ENCODE measurements at places on chromosomes 7 and 10.

- no peak for DNase-seq
These were observed 139.1 kb downstream of the SORCS3 start for GRCh38 chr10:104780165-104780564.

- no peak for DNase-seq
These were observed 71.0 kb downstream of the GNAT3 start for GRCh38 chr7:80440883-80441282.

- DNase-seq, result no peak
These were observed 7.3 kb downstream of the MMP21 start for GRCh38 chr10:125768219-125768855.

GRCh38 chr10:69600761-69601330 lies 27.6 kb upstream of the NEUROG3 start:
- no peak for DNase-seq

- no peak for DNase-seq
These were observed 69.2 kb upstream of the PPP2R2D start for GRCh38 chr10:131831561-131831960.

GRCh38 chr7:32318300-32319011 lies 171.7 kb downstream of the LSM5 start:
- DNase-seq, result no peak

GRCh38 chr7:131827421-131827820 lies 271.0 kb upstream of the PODXL start:
- no peak for DNase-seq

DNA sequence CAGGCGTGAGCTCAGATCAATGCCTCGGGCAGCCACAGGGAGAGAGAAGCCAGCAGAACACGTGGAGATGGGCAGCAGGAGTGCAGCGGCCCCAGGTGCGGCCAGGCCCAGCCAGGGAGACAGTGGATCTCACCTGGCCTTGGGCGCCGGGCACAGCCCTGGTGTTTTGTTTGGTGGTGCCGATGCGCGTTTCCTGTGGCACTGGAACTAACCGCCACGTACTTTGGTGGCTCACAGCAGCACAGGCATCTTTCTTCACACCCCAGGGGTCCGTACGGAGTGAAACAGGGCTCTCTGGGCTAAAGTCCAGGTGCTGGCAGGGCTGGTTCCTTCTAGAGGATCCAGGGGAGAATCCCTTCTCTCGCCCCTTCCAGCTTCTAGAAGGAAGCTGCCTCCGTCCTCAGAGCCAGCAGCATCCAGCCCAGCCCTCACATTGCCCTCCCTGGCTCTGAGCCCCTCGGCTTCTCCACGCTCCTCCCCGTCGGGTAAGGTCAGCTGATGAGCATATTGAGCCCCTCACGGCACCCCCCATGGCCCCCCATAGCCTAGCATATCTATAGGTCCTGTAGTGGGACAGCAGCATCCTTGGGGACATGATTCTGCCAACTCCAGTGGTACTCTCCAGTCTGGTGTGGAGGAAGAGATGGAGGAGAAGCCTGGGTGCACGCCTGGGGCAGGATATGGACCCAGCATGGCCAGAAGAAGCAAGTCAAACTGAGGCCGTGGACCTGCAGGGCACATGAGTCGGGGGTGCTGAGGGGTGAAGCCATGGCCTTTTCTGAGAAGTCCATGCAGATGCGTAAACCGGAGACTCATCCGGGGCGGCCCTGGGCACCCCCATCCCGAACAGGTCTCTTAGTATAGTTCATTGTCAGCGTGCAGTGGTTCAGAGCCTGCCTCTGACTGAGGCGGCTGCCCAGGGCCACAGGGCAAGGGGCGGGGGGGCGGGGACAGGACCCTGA lies 43.4 kb upstream of the PPP2R2D start:
- no peak for DNase-seq

GRCh38 chr7:152502813-152503790 lies 67.3 kb upstream of the KMT2C start:
- DNase-seq, result no peak

- no peak for DNase-seq
These were observed 179.0 kb downstream of the NOC3L start for GRCh38 chr10:94183666-94184264.

DNA sequence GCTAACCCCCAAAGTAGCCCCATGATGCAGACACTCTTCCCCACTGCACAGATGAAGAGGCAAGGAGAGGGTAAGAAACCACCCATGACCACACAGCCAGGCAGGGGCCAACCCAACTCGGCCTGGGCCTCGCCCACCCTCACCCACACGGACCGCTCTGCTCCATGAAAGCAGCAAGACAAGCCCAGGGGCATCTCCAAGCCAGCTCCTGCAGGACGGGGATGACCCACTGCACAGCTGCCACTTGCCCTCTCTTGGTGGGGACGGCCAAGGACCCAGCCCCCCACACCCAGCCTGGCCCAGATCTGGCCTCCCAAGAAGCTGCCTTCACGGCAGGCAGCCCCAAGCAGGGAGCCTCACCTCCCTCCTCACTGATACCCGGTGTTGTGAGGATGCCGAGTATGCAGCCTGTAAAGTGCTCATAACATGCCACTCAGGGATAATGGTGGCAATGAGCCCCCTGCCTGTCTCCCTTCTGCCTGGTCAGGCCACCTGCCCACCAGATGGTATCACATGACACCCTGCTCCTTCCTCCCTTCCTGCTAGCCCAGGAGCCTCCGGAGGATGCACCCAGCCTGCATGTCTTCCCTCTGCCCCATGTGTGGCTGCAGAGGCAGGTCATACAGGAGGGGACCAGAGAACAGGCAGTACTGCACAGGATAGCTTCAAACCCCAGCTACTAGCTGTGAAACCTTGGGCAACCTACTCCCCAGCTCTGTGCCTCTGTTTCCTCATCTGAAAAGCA lies 23.3 kb downstream of the OGDHL start:
- no peak for DNase-seq

GRCh38 chr7:157477550-157478212 lies 140.9 kb downstream of the DNAJB6 start:
- DNase-seq, result no peak

DNA sequence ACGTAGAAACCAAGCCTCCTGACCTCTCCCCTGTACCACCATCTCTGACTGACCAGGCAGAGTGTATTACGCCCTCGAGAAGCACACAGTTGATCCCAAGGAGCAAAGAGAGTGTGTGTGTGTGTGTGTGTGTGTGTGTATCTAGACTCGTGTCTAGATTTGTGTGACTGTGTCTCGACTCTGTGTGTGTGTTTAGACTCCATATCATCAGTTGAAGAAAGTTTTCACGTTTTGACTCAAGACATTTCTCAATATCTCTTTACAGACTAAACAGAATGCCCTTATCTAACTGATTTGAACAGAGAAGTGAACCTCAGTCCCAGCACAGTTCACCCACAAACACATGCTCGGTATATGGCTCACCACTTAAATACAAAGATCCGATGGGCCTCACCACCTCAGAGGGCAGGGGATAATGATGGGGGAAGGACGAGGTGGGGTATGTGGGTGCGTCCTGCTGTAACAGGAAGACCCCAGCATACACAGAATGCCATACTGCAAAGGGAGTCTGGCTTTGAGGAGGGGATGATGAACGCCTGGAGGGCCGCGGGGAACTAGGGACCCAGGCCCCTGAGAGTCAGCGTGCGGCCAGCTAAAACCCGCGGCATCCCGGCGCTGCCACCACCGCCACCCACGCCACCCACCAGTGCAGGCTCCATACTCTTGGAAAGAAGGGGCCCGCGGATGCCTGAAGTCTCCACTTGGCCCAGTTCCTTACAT lies 780 bp downstream of the ALDH18A1 start:
- DNase-seq, result no peak

GRCh38 chr10:72460284-72460876 lies 105.7 kb upstream of the DNAJB12 start:
- DNase-seq, result no peak

- no peak for DNase-seq
These were observed 4.6 kb upstream of the ZNF22 start for GRCh38 chr10:44995914-44996669.

DNA sequence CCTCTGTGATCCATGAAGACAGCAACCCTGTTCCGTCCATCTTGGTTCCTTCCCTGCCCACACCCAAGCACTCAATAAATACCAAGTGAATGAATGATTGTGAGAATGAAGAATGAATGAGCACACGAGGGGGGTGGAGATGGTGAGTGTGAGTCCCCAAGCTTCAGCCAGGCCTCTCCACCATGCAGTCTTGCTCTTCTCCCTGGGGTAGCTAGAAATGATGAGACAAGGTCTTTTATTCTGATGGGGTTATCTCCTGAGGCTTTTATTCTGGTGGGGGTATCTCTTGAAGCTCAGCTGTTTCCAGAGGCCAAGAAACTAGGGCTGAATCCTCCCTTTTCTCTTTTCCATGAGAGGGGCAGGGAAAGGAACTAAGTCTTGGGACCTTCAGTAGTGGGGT lies 57.0 kb downstream of the ELFN1 start:
- no peak for DNase-seq

- DNase-seq, result no peak
These were observed 375 bp upstream of the CHN2 start for GRCh38 chr7:29194206-29194593.

GRCh38 chr10:131678171-131678570 lies 222.6 kb upstream of the PPP2R2D start:
- DNase-seq, result no peak

DNA sequence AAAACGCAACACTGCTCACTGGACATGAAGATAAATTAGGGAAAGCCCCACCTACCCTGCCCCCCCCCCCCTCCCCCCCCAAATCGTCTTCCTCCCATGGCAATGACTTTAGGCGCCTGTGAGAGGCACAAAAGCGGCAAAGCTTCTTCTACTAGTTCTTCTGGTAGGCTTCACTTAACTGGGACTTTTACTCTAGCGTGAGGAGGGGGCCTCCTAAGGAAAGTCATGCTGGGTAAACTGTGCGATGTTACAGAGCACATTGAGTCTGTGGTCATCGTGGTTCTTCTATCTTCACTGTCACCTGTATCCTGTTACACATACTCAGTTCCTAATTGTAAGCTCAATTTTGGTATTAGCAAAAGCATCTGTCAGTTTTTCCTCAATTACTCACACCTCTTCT lies 25.1 kb downstream of the HSPB1 start:
- DNase-seq, result no peak

- no peak for DNase-seq
These were observed 96.0 kb downstream of the OR13A1 start for GRCh38 chr10:45219416-45219815.

- no peak for DNase-seq
These were observed 21.0 kb downstream of the ELFN1 start for GRCh38 chr7:1691096-1691495.

DNA sequence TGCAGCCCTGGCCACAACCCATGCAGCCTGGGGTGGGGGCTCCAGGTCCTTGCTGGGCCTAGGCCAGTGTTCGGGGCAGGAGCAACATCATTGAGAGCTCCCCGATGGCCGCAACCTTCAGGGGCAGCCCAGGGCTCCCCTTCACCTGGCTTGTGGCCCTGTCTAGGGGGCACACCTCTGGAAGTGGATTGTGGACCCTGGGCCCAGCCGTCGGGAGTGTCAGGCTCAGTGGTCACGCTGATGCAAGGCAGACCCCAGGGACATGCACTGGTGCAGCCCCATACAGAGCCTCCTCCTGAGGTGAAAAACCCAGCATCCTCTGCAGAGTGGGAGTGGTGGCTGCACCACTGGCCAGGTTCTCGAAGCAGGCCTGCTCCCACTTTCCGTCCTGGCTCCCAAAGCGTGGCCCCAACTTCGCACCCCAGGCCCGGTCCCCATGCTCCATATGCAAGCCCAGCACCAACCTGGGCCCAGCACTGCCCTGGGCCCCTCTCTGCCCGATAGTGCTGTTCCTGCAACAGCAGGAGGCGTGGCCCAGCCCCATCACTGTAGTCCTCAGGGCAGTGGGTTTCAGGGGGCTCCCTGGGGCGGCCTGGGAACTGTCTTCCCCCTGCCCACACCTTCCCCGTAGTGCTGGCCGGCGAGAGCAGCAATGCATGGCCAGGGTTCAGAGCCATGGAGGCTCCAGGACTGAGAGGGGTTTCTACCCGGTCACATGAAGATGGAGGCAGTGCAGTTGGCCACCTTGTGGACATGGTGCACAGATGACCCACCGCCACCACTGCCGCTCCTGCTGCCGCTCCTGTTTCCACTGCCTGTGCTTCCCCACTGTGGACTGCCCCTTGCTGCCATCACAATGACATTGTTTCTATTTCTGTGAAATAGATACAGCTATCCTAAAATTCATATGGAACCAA lies 303.9 kb upstream of the NRG3 start:
- no peak for DNase-seq

DNA sequence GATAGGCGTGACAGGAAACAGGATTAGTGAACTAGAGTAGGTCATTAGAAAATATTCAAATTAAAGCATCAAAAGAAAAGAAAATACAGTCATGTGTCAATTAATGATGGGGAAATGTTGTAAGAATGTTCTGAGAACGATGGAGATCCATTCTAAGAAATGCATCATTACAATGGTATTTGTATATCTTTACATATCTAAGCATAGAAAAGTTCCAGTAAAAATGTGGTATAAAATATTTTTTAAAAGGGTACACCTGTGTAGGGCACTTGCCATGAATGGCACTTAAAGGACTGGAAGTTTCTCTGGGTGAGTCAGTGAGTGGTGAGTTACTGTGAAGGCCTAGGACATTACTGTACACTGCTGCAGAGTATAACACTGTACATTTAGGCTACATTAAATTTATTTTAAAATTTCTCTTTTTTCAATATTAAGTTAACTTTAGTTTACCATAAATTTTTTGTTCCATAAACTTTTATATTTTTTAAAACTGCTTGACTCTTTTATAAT lies 282.5 kb downstream of the BMPER start:
- no peak for DNase-seq

DNA sequence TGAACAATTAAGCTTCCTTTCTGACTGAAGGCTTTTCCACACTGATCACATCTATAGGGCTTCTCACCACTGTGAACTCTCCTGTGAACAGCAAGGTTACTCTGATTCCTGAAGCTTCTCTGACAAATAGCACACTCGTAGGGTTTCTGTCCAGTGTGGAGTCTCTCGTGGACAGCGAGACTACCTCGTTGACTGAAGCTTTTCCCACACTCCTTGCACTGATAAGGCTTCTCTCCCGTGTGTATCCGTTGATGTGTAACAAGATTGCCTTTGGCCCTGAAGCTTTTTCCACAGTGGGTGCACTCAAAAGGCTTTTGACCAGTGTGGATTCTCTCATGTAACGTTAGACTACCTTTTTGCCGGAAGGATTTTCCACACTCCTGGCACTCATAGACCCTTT lies 4.4 kb downstream of the ZNF32 start:
- DNase-seq, result no peak

DNA sequence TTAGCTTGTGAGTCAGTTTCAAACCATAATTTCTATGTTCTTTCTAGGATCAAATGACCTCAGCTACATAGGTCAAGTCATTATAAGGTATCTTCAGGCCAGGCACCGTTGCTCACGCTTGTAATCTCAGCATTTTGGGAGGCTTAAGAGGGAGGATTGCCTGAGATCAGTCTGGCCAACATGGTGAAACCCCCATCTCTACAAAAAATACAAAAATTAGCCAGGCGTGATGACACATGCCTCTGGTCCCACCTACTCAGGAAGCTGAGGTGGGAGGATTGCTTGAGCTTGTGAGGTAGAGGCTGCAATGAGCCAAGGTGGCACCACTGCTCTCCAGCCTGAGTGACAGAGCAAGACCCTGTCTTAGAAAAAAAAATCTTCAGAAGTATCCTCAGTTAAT lies 362.3 kb downstream of the GATA3 start:
- no peak for DNase-seq

Measured in NCI-H446 (cell line).